Naive thymus-derived CD8-positive, alpha-beta T cell (primary cell): ENCODE measurements at places on chromosomes 4 and X. TPM values are rescaled to one million over a fixed set of nuclear protein-coding genes. Genes with fewer than 3 reads are reported as not detected.

Gene ZDHHC15
- 0.69 TPM for total RNA-seq

Gene RTL9
- not detected for total RNA-seq

Gene GRPR
- total RNA-seq = 0.25 TPM

Gene GAGE2A
- not detected for total RNA-seq
